Endothelial cell (in vitro differentiated cells): ENCODE measurements at places on chromosomes 1 and 21.

DNA sequence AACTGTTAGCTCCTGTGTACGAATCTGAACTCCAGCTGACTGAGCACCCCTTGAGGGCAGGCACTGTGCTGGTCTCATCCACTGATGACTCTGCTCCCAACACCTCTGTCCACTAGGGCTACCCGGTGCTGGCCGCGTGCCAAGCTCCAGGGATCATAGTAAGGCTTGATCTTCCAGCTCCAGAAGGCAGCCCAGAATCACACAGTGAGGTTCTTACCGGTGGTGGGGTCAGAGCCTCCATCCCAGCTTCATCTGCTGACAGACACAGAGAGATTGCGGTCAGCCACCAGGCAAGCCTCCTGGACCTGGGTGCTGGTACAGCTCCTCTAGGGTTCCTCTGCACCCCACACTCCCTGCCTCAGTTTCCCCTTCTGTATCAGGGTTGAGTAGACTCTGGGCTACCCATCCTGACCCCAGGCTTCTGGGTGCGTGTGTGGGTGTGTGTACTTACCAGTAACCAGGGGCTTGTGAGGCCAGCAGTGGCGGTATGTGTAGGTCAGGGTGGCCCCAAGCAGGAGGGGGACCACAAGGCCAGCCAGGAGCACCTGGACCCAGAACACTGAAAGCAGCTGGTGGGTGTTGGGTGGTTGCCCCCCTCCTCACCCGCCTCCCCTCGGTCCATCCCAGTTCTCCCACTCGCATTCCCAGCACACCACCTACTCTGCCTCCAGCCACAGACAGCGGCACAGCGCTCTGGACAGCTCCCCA is 3.4 kb downstream of the TNFRSF25 start:
- no peak for DNase-seq
- peaks cover 7% of the 10 kb centered on the region for H3K4me1 ChIP-seq
- H3K4me3 ChIP-seq, result peak overlapping the region; percentile 22
- H3K27me3 ChIP-seq, result peaks cover 10% of the 10 kb centered on the region

GRCh38 chr1:176696109-176696508 is 233.1 kb downstream of the PAPPA2 start:
- peaks cover 7% of the 10 kb centered on the region for H3K27me3 ChIP-seq
- H3K27ac ChIP-seq, result no peak overlapping the region
- H3K36me3 ChIP-seq, result no peaks in the 10 kb centered on the region
- no peak overlapping the region for H3K4me3 ChIP-seq
- DNase-seq, result no peak

GRCh38 chr1:23401313-23401712 is 23.2 kb downstream of the TCEA3 start:
- H3K4me1 ChIP-seq, result peaks cover 11% of the 10 kb centered on the region
- no peak overlapping the region for H3K4me3 ChIP-seq
- no peak overlapping the region for H3K27ac ChIP-seq
- peaks cover 8% of the 10 kb centered on the region for H3K36me3 ChIP-seq
- no peak for DNase-seq

- H3K4me1 ChIP-seq, result peaks cover 4% of the 10 kb centered on the region
- no peak overlapping the region for H3K4me3 ChIP-seq
- H3K36me3 ChIP-seq, result no peaks in the 10 kb centered on the region
- no peak overlapping the region for H3K27ac ChIP-seq
- no peak for DNase-seq
Measured at GRCh38 chr1:21623410-21623961, 45.7 kb downstream of the RAP1GAP start.

- H3K27me3 ChIP-seq, result peaks cover 3% of the 10 kb centered on the region
- DNase-seq, result no peak
- no peaks in the 10 kb centered on the region for H3K4me1 ChIP-seq
- H3K36me3 ChIP-seq, result no peaks in the 10 kb centered on the region
- H3K27ac ChIP-seq, result no peak overlapping the region
- no peak overlapping the region for H3K4me3 ChIP-seq
Measured at GRCh38 chr1:55823541-55824250, 608.5 kb upstream of the USP24 start.

DNA sequence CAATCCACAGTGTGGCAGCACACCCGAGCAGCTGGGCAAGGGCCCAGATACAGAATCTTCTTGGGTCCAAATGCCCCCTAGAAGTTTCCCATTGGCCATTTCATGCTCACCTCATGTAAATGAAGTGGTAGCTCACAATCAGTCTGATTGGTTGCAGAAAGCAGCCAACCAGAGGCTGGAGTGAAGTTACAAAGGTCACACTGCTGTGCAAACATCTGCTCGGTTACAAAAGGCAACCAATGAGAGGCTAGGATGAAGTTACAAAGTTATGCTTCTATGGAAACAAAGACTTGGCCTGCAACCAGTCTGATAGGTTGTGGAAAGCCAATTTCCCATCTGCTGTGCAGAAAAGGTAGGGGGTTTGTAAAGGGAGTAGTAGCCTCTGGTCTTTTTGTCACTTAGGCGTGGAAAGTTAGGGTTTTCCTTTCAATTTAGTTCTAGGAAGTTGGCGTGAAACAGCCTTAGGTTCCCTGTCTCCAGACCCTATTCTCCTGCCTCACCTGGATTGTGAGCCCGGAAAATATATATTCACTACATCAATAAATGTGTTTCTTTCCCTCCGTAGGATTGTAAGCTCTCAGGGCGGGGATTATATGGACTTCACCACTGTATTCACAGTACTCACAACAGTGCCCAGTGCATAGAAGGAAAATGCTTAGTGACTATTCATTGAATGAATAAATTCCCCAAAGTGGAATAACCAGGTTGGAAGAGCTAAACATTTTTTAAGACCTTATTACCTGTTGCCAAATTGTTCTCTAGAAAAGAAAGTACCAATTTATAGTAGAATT is 91.9 kb downstream of the URB2 start:
- no peaks in the 10 kb centered on the region for H3K4me1 ChIP-seq
- H3K36me3 ChIP-seq, result no peaks in the 10 kb centered on the region
- no peak overlapping the region for H3K27ac ChIP-seq
- DNase-seq, result no peak

DNA sequence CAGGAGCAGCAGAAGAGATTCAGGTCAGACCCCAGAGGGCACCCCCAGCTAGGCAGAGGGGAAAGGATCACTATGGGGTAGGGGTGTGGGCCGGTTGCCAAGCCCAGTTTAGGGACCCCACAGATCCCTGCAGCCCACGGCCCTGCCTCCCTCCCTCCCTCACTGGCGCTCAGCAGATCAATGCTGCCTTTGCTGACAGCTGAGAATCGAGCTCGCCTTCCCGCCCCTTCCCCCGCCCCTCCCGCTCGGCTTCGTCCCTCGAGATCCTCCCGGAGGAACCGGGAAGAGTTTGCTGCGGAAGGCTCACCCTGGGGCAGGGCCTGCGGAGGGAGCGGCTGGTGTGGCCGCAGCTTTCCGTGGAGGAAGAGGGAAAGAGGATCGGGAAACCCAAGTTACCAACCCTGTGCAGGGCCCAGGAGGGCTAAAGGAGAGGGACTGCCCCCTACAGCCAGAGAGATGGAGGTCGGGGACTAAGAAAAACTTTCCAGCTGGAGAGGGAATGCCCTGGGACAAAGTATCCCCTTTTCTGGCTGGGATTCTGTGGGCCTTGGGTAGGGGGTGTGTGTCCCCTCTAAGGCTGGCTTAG is 1.1 kb upstream of the KCNQ4 start:
- peak overlapping the region; percentile 62 for H3K4me3 ChIP-seq
- peak overlapping the region; percentile 67 for H3K27ac ChIP-seq
- H3K27me3 ChIP-seq, result peaks cover 22% of the 10 kb centered on the region
- peaks cover 17% of the 10 kb centered on the region for H3K4me1 ChIP-seq
- peaks cover 8% of the 10 kb centered on the region for H3K36me3 ChIP-seq
- peak; percentile 46 for DNase-seq

- DNase-seq, result no peak
- no peak overlapping the region for H3K27ac ChIP-seq
- H3K4me1 ChIP-seq, result peaks cover 12% of the 10 kb centered on the region
- peaks cover 10% of the 10 kb centered on the region for H3K27me3 ChIP-seq
- no peaks in the 10 kb centered on the region for H3K36me3 ChIP-seq
- no peak overlapping the region for H3K4me3 ChIP-seq
Measured at GRCh38 chr1:46512792-46513190, 23.2 kb downstream of the DMBX1 start.

GRCh38 chr1:229940684-229941083 is 126.4 kb upstream of the GALNT2 start:
- DNase-seq, result no peak
- H3K4me1 ChIP-seq, result no peaks in the 10 kb centered on the region
- H3K36me3 ChIP-seq, result no peaks in the 10 kb centered on the region
- no peaks in the 10 kb centered on the region for H3K27me3 ChIP-seq
- H3K27ac ChIP-seq, result no peak overlapping the region
- no peak overlapping the region for H3K4me3 ChIP-seq

GRCh38 chr1:115130786-115131185 is 41.5 kb upstream of the TSPAN2 start:
- no peaks in the 10 kb centered on the region for H3K36me3 ChIP-seq
- no peaks in the 10 kb centered on the region for H3K4me1 ChIP-seq
- DNase-seq, result no peak
- peak overlapping the region; percentile 12 for H3K27ac ChIP-seq
- no peaks in the 10 kb centered on the region for H3K27me3 ChIP-seq
